ENCODE measurements at places on chromosomes 2 and 18.

DNA sequence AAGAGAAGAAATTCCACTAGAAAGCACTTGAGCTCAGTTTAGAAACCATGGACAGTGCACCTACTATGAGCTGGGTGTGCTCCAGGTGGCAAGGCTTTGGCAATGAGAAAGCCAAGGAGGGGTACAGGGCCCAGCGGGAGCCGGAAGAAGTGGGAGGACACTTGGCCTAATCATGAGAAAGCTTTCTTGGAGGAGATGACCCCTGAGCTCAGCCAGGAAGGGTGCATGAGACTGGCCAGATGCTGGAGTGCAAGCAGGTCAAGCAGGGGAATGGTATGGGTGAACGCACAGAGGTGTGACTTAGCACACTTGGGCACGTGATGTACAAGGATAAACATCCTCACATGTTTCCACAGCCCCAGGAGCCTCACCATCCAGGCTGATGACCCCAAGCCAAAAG, 97.2 kb upstream of the GLI2 start:
- DNase-seq: no peak

- DNase-seq: no peak
Measured at GRCh38 chr2:148521181-148521580, 123.4 kb upstream of the EPC2 start.

DNA sequence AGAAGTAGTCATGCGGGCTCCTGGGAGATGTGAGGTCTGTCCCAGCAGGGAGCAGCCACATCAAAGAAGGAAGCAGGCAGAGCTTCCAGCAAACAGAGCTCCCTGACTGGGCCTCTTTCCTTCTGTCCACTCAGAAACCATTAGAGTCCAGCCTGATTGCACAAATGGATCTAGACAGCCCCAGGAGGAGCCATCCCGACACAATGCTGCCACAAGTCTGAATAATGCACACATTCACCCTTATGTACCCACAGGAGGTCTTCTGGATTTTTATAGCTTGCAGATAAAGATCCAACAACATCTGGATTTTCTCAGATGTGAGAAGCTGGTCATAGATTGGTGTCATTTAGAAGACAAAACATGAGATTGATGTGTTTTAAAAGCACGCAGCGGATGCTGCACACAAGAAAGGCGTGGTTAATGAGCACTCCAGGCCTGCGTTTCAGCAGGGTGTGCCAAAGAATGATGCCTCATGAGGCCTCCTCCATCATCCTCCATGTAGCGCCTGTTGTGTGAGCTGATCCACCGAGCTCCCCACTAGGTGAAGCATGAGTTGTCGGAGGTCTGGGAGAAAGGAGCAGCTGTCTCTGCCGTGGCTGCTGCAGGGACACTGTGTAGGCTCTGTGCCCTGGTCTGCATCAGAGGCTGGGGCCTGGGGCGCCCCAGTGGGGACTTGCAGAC, 60.6 kb downstream of the MTCL1 start:
- no peak for DNase-seq

- DNase-seq: no peak
Measured at GRCh38 chr2:189260361-189260814, 80.8 kb upstream of the COL5A2 start.
